ENCODE measurements at places on chromosomes 1 and 21. TPM values are rescaled to one million over a fixed set of nuclear protein-coding genes. Genes with fewer than 3 reads are reported as not detected.

DNA sequence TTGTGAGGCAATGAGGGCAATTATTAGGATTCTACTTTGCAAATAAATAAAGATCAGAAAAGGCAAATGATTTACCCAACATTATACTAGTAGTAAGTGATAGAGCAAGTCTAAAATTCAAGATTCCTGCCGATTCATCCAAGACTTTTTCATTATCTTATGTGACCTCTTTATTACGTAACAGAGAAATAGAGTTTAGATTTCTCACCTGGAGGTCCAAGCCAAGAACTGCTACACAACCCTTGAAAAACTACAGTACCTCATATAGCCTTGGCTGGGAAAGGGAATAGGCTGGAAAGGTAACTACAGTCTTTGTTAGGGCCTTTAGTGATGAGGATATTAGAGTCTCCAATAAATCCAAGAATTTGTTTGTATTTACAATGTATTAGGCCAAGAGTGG, 13.3 kb downstream of the EEIG2 start:
- no peaks in the 10 kb centered on the region for H3K36me3 ChIP-seq
- H3K27me3 ChIP-seq, result no peaks in the 10 kb centered on the region
- H3K27ac ChIP-seq, result no peak overlapping the region

DNA sequence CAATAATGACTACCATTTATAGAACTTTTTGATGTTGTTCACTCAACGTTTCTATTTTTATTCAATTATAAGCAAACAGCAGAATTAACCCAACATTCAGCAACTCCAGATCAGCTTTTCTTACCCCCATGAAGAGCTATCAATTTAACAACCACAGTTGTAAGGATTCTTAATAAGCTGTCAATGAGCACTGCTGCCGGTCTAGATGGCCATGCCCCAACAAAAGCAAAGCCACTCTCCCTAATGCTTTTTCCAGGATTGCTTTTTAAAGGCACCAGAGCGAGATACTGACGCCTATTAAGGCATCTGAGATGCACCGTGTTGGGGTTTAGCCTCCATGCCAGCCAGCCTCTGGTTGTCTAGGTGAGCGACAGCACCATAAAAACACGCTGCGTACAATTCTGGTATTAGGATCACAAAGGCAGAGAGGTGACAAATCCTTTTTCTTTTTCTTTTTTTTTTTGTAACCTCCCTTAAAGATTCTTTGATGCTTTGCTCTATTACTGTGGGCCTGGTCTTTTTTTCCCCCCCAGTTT, 39.5 kb downstream of the PTPRC start:
- peak overlapping the region; percentile 6 for H3K27ac ChIP-seq
- no peaks in the 10 kb centered on the region for H3K4me1 ChIP-seq
- H3K4me3 ChIP-seq, result no peak overlapping the region
- H3K27me3 ChIP-seq, result no peaks in the 10 kb centered on the region

- H3K36me3 ChIP-seq, result no peaks in the 10 kb centered on the region
- H3K4me3 ChIP-seq, result no peak overlapping the region
- H3K4me1 ChIP-seq, result no peaks in the 10 kb centered on the region
- no peaks in the 10 kb centered on the region for H3K27me3 ChIP-seq
- DNase-seq, result no peak
Measured at GRCh38 chr1:55378582-55378981, 163.4 kb upstream of the USP24 start.

- H3K4me3 ChIP-seq, result no peak overlapping the region
- H3K36me3 ChIP-seq, result no peaks in the 10 kb centered on the region
- H3K27me3 ChIP-seq, result no peaks in the 10 kb centered on the region
Measured at GRCh38 chr1:64575881-64576676, 106.2 kb downstream of the CACHD1 start.

- no peak overlapping the region for H3K27ac ChIP-seq
- no peak for DNase-seq
- no peaks in the 10 kb centered on the region for H3K36me3 ChIP-seq
- no peaks in the 10 kb centered on the region for H3K4me1 ChIP-seq
Measured at GRCh38 chr1:59083946-59084865, 212.7 kb upstream of the FGGY start.

The PEAR1 gene
- 2.5 TPM for total RNA-seq

The SLC1A7 gene
- 1.1 TPM for total RNA-seq
